ENCODE measurements at places on chromosomes 3 and 15.

DNA sequence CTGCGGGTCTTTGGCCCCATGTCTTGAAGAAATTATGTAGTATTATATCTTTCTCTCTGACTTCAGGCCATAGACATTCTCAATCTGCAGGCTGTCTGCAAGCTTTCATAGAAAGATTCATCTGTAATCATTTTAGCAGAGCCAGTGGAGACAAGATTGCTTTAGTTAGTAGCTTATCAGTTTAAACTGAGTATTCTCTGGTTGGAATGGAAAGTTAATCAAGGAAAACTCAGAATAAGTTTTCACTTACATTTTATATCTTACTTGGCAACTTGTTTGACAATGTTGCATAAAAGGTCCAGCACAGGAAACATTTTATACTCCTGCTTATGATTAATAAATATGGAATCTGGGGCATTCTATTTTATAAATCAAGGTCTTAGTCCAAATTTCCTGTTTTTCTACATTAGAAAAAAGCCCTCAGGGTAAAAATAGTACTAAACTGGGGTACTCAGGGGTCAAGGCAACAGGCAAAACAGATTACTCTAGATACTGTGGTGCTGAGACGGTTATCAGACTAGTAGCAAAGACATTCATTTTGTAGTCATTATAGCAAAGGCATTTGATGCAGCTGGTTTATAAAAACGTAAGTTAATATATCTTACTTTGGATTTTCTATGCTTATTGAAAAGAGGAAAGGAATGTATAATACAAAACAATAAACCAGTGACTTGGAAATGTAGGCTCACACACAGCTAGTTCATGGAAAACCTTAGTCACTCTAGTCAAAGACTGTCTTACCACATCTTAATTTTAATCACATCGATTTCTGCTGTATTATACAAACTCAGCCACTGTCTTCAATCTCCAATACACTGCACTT lies 45.2 kb upstream of the FILIP1L start:
- no peak for DNase-seq

- DNase-seq = no peak
Measured at GRCh38 chr15:29225534-29226234, 43.9 kb downstream of the NSMCE3 start.

GRCh38 chr3:152289708-152290107 lies 21.0 kb downstream of the MBNL1 start:
- DNase-seq = no peak

DNA sequence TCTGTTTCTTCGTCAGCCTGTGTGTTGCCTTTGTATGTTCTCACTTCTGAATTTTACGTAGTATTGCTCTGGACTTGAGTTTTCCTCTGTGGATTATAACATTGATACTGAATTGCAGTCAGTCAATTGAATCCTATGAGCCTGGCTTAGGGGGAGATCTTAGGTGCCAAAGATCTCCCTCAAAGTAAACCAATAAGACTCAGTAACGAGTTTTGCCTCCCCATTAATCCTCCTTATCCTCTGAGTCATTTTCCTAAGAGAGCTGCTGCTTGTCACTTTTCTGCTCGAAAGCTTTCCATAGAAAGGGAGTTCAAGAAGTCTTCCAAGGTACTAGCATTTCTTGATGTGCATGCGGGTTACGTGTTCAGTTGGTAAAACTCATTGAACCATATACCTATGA lies 126.4 kb downstream of the CHDH start:
- no peak for DNase-seq

DNA sequence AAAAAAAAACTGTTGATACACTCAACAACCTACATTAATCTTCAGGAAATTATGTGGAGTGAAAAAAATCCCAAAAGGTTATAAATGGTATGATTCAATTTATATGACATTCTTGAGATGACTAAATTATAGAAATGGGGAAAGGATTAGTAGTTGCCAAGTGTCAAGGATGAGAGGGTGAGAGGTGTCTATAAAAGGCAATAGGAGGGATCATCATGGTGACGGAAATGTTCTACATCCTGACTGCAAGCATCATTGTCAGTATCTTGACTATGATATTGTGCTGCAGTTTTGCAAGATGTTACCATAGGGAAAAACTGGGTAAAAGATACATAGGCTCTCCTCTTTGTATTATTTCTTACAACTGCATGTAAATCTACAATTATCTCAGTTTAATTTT lies 125.6 kb downstream of the FRMD5 start:
- no peak for DNase-seq

GRCh38 chr3:152126260-152126659 lies 142.5 kb upstream of the MBNL1 start:
- DNase-seq = no peak

- DNase-seq = peak; percentile 28
Measured at GRCh38 chr15:56871185-56871584, 47.3 kb upstream of the TCF12 start.

DNA sequence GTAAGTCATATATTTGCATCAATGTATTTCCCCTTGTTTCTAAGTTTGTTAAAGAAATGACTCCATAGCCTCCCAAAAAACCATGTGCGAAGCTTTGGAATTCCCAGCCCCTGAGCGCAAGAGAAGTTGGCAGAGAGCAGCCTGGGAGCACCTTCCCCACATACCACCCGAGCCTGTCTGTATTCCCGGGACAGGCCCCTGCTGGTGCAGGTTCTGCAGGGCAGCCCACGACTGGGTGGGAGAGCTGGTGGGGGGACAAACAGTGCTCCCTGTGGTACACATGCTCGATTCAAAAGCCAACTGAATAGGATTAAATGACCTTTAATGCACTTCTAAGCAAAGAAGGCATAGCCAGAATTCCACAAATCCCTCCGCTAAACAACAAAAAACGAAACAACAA lies 74.6 kb upstream of the SNRPA1 start:
- no peak for DNase-seq

GRCh38 chr3:6509576-6509975 lies 351.3 kb upstream of the GRM7 start:
- no peak for DNase-seq

- DNase-seq = no peak
Measured at GRCh38 chr3:7172996-7173395, 312.1 kb downstream of the GRM7 start.

GRCh38 chr15:61057376-61057775 lies 171.7 kb downstream of the RORA start:
- DNase-seq = no peak

GRCh38 chr15:24729760-24730159 lies 54.2 kb downstream of the NPAP1 start:
- no peak for DNase-seq

- no peak for DNase-seq
Measured at GRCh38 chr3:114034211-114034610, 22.1 kb downstream of the CCDC191 start.
